ENCODE measurements at places on chromosomes 3 and 15.

DNA sequence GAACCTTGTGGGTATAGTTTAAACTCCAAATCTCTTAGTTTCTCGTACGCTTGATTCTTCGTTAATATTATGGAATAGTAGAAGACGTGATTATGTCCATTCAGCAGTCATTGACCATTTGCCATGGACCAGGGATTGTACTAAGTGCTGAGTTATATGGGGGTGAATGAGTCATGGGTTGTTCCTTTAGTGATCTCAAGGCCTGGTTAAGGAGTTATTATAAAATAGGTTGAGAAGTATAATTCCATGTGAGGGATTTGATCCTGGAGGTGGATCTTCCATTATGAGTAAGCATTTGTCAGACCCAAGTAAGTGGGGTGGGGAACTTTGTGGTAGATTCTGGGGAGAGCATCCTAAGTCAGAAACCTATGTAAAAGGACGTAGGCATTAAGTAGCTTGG is 15.4 kb downstream of the NR2C2 start:
- peak; percentile 0 for DNase-seq

- DNase-seq: no peak
Measured at GRCh38 chr3:120424976-120425570, 25.7 kb downstream of the FSTL1 start.

DNA sequence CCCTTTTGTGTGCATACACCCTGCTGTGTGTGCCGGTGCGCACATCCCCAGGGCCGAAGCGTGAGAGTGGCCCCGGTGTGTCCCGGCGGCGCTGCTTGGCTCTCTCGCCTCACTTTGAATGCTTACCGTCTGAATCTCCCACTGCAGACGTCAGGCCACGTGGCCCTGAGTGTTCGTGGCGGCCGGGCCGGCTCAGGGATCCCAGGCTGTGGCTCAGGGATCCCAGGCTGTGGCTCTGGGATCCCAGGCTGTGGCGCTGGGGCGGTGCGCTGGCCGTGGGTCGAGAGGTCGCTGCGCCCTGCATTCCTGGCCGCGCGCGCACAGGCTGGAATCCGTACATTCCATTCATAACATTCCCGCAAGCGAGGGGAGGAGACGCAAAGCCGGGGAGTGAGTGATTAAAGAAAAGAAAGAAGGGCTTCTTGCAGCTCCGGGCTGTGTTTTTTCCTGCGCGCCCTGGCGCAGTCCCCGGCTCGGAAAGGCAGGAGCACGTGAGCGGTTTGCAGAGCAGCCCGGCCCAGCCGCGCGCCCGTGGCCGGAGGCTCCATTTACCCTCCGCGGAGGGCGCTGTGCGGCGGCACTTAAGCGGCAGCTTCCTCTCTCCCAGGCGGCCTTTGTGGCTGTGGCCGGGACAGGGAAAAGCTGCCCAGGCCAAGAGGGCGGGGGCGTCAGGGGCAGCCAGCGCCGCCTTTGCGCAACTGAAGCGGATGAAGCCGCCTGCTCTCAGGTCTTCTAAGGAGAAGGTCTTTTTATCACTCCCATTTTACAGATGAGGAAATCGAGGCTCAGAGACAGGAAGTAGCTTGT is 87.0 kb upstream of the ALDH1L1 start:
- peak; percentile 85 for DNase-seq

DNA sequence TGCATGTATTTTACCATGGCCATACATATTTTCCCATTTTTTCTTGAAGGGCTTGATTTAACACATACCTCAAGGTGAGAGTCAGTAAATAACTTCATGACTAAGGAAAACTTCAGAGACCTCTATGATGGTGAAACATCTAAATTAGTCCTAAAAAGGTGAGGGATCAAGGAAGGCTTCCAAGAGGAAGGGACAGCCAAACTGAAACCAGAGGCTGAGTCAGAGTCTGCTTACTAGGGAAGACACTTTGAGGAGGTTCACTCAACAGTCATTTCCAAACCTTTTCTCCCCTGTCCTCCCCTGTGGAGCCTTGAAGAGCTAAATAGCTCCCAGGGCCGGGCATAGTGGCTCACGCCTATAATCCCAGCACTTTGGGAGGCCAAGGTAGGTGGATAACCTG is 206.6 kb downstream of the SHQ1 start:
- no peak for DNase-seq

- DNase-seq: no peak
Measured at GRCh38 chr3:55157731-55158130, 229.9 kb upstream of the LRTM1 start.

GRCh38 chr3:144636833-144637232 is 665.2 kb downstream of the DIPK2A start:
- no peak for DNase-seq

- DNase-seq: no peak
Measured at GRCh38 chr3:67016522-67017080, 18.5 kb downstream of the KBTBD8 start.

DNA sequence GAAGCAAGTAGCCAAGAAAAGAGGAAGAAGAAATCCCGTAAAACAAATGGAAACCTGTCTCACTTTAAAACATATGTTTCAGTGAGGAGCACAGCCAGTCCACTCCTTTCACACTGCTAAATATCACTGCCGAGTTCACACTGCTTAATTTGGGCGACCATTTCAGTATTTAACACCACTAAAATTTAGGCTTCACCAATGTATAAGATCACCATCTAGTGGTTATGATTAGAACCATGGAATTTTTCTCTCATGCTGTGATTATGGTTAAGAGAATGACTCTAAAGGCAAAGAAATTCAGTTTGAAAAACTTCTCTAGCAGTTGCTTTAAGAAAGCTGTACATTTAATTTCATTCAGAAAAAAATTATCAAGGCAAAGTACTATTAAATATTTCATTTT is 16.6 kb downstream of the SLC4A7 start:
- peak; percentile 24 for DNase-seq

GRCh38 chr15:93141371-93141794 is 52.4 kb upstream of the RGMA start:
- no peak for DNase-seq

DNA sequence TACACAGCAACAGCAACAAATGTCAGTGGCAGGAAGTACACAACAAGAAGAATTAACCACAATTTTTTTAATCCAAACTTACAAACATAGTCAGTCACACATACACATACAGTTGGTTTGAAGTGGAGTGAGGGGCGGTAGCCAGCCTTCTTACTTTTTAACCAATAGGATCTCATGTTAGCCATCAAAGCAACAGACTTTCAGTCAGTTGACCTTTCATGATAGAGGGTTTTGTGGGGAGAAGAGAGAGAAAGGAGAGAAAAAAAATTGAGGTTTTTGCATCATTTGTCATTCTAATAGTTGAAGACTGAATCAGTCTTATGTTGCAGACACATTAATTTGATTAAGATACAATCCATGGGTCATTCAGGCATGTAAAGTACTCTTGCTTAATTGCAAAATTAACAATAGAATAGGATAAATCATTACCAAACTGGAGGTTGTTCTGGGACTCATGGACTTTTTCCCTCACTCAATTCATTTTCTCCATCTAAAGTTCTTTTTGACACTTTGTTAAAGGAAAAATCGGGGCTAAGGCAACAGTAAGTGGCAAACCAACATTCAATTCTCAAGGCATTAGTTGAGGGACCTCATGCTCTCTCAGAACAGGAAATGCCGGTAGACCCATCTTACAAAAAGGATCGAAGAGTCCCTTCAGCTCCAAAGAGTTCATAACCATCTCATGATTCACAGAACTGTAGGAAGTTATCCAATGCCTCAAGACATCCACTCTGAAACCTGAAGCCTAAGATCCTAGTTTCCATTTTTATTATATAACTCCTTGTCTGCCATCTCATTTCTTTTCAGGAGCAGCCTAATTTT is 159.5 kb upstream of the LPP start:
- no peak for DNase-seq

DNA sequence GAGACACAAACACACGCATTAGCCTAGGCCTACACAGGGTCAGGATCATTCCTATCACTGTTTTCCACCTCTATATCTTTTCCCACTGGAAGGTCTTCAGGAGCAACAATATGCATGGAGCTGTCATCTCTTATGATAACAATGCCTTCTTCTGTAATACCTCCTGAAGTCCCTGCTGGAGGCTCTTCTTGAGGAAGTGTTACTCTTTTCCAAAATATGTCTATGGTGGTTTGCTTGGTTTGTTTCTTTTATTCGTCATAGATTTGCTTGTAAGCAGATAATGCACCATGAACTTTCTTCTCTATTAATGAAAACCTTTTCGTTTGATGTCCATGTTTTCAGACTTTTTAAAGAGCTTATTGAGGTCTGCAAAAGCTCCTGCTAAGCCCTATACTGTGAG is 109.3 kb downstream of the GMPS start:
- no peak for DNase-seq

DNA sequence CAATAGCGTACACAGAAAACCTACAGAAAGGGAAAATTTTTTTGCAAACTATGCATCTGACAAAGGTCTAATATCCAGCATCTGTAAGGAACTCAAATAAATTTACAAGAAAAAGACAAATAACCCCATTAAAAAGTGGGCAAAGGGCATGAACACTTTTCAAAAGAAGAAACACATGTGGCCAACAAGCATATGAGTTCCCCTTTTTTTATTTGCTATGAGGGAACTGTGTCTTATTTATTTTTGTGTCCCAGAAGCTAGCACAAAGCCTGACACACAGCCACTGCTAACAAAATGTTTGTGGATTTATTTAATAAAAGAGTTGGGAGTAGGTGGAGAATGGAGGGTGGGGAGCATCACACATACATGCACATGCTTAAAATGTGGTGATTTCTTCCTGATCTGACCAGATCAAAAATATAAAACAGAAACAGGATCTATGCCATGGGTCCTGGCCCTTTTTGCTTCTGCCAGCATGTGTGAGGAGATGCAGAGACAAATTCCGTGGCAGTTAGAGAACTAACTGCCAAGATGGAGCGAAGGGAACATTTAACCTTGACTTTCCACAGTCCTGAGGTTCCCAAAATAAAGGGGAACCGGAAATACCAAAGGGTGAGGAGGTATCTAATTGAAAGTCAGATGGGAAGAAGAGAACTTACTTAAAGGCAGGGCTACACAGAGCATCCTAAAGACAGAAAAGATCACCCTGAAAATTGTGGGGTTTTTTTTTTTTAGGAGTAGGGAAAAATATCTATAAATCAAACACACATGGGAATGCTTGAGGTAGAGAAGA is at the start of gene TMEM202:
TMEM202 (plus strand) TSS at position 510 of the 793 bp plus-strand sequence; CDS start at position 532, 22 bp downstream.
- DNase-seq: no peak

- DNase-seq: no peak
Measured at GRCh38 chr15:51103330-51103729, 8.6 kb upstream of the TNFAIP8L3 start.

GRCh38 chr3:183764847-183765731 is 60.3 kb downstream of the MAP6D1 start:
- DNase-seq: no peak

All from RWPE1 (cell line).